RPMI7951 (cell line): ENCODE measurements at places on chromosomes 5 and 9.

GRCh38 chr9:136700304-136700703 lies 12.1 kb upstream of the DIPK1B start:
- peak; percentile 32 for DNase-seq

- DNase-seq = no peak
Measured at GRCh38 chr9:88312517-88313103, 75.6 kb upstream of the SPIN1 start.

DNA sequence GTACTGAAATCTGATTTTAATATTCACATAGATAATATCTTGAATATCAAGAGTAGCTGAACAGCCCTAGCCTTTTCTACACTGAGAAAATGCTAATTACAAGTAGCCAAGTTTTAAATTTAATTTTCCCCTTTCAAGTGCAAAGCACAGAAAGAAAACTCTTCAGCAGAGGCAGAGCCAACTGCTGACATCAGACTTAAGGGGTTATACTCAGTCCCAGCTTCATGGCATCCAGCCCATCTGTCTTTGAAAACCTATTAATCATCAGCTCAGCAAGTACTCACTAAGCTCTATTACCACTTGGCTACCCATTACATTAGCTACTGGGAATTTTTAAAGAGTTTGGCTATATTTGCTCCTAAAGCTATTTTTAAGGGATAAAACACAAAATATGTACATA lies 220.5 kb downstream of the SLC12A2 start:
- DNase-seq = peak; percentile 2

- no peak for DNase-seq
Measured at GRCh38 chr9:979983-980382, 3.5 kb downstream of the DMRT3 start.

GRCh38 chr5:68662804-68663307 lies 431.0 kb upstream of the SLC30A5 start:
- DNase-seq = no peak

DNA sequence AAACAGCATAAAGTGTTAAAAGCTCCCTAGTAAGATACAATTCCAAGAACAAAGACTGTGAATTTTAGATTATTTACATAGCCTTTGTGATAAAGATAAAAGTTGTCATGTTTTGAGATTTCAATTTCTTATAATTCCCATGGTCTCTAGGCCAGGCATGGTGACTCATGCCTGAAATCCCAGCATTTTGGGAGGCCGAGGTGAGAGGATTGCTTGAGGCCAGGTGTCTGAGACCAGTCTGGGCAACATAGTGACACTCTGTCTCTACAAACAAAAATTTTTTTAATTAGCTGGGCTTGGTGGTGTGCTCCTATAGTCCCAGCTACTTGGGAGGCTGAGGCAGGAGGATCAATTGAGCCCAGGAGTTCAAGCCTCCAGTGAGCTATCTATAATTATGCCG lies 48.1 kb downstream of the BDP1 start:
- no peak for DNase-seq

DNA sequence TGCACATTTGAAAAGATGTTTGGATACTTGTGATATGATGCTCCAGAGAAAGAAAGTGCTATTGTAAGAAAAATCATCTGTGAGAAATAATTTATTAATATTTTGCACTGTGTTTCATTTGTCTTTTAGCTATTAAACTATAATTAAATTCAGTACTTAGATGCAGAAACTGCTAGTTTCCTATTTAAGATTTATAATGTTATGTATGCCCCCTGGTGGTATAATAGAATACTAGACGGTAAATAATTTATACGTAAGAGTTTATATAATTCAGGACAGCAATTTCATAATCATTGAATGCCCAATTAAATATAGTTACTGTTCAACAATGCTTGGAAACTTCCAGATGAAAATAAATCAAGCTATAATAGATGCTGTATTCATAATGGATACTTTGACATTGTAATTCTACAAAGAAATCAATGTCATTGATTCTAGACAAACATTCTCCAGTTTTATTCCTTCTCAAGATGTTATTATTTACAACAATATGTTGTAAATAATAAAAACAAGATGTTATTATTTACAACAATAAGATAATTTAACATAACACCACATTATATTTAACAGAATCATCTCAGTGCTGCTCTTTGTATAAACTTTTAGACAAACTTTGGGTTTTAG lies 101.0 kb downstream of the TMEM232 start:
- peak; percentile 15 for DNase-seq

DNA sequence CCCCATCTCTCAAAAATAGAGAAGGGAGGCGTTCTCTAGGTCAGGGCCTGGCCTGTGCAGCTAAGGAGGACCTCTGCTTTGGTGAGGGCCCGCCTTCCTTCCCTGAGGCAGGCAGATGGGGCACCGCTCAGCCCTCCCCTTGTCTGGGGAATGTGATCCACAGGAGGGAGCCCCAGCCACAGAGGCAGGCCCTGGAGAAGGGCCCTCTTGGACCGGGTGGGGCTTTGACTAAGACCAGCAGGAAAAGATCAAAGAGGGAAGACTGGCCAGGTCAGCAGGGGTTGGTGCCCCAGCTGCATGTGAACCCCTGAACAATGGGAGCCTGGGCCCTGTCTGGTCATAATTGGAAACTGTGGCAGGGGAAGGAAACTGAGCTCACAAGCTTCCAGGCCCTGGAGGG lies 21.9 kb downstream of the PTPA start:
- DNase-seq = no peak

- peak; percentile 72 for DNase-seq
Measured at GRCh38 chr9:114487607-114488300, 17.5 kb downstream of the WHRN start.

- peak; percentile 61 for DNase-seq
Measured at GRCh38 chr5:143413958-143414669, 10.6 kb upstream of the NR3C1 start.

- no peak for DNase-seq
Measured at GRCh38 chr5:80502800-80503199, 14.9 kb downstream of the FAM151B start.

DNA sequence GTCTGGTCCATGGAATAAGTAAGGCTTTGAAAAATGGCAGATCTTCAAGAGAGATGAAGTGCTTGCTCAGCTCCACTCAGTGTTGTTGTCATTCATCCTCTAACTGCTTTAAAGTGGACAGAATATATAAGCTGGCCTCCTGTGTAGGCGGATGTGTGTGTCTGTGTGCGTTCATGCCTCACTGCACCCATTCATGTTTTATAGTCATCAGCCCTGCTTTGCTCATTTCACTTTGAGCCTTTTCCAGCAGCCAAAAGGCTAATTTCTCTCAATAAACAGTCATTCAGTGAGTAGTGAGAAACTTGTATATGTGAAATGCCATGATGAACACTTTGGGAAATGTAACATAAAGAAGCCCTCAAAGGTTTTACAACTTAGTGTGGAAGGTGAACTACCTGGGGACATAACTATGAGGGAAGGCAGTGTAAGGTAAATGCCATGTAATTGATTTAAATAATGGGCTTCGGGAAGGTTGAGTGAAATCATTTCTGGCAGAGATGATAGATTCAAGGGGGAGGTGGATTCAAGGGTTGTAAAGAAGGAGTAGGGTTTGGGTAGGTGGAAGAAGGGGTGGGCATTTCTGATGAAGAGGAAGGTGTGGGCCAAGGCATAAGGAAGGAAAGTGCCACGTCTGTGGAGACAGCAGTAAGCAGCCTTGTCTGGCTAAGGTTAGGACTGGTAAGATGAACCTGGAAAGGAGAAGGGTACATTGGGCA lies 15.7 kb downstream of the TTC23L start:
- DNase-seq = peak; percentile 10

DNA sequence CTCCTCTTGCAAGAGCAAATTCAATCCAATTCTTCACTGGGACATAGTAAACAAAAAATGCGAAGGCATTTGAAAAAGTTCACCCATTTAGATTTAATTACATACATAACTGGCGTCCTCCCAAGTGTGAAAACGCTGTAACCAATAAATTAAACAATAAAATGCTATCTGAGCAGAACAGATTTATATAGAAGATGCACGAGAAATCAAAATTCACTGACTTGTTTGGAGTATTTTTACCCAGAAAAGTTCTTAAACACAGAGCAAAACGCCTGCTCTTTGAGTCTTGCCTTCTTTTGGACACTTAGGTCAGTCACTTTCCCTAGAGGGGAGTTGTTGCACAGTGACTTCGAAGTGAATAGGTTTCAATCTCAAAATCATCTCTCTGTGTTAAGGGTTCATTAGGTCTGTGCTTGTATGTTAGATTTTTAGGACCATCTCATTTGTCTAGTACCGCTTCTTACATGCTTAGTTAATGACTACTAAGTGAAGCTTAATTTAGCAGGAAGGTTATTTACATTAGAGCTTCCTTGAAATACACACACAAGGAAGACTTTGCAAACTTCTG lies 1.9 kb downstream of the ALDH1A1 start:
- DNase-seq = no peak

DNA sequence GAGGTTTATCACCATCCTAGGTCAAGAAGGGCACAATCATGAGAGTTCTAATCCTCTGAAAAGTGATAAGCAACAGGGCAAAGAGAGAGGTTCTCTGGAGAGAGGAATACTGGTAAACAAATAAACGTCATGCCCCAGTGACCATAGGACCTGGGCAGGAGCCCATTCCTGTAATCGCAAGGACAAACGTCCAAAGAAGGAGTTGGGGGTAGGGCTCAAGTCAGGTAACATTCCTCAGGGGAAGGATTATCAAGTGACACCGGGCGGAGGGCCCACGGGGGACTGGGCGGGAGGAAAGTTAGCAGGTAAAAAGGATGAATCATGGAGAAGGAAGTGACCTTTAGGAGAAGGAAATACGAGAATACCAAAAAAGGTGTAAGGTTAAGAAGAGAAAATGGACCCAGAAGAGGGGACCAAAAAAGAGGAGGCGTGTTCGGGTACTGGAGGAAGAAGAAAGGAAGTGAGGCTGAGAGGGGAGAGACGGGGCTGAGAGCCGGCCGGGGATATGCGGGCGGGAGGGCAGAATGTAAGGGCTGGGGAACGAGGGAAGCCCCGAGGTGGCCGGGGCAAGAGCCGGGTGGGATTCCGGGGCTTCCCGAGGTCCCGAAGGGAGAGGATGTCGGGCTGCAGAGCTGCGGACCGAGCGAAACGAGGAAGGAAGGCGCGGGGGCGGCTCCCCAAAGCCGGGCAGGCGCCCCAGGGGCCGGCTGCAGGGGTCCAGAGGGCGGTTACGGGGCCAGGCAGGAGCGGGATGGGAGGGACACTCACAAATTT lies 583 bp downstream of the DIAPH1 start:
- peak; percentile 34 for DNase-seq

- no peak for DNase-seq
Measured at GRCh38 chr5:103109277-103109676, 10.7 kb downstream of the GIN1 start.

DNA sequence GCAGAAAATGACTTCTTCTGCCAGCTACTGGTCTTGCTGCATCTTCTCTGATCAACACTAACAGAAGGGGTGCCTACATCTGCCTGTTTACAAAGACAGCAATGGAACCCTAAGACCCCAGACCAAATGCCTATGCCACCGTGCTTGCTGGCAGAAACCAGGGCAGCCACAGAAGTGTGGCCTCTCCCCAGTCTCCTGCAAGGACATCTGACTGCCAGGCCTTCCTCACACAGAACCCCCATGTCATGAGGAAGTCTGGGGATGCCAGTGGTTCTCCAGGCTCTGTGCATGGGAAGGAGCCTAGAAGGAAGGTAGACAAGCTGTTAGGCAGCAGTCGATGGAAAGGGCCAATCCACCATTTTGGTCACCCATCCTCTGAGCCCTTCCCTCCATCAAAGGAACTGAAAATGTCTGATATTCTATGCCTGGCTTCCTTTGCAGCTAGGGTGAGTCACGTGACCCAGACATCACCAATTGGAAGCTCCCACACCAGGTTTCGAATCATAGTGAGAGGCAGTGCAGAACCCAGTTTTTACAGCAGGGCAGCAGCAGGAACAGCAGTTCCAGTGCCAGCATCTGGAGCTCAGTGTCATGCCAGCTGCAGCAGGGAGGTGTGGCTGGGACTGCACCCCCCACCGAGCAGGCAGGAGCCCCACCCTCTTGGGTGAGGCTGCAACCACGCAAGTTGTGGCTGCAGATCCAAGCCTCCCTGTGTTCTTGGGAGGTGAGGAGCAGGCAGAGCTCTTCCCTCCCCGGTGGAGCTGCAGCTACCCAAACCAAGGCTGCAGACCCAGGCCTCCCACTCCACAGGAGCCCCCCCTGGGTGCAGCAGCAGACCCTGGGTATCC lies 123.4 kb downstream of the OLFM1 start:
- DNase-seq = no peak

DNA sequence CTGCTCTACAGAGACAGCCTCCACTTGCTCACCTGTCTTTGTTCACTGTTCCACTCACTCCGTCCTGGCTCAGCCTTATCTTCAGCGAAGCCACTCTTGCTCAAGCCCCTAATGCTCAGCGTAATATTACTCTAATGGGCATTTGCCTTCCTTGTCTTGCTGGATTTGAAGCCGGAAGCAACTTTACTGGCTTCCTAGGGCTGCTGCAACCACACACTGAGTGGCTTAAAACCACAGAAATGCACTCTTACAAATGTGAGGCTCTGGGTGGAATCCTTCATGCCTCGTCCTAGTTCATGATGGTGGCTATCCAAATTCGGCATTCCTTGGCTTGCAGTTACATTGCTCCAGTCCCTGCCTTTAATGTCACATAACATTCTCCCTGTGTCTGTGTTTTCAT lies 85.5 kb upstream of the MARCHF11 start:
- peak; percentile 6 for DNase-seq

- no peak for DNase-seq
Measured at GRCh38 chr5:158233735-158234322, 374.9 kb upstream of the CLINT1 start.

DNA sequence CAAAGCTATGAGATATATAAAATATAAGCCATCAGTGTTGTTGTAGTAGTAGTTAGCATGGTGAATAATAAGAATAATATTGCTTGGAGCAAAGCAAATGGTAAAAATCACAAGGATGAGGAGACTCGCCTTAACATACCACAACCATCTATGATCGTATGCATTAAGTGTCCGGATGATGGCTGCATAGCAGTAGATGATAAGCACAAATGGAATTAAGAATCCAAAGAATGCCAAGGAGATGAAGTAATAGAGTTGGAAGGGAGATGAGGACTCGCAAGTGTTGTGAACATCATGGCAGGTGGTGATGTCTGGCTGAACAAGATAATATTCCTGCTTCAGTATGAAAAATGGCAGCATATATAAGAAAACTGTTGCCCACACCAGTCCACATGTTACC lies 5.5 kb downstream of the F2RL2 start:
- DNase-seq = no peak

- no peak for DNase-seq
Measured at GRCh38 chr5:177508221-177508611, 1.4 kb downstream of the DOK3 start.

DNA sequence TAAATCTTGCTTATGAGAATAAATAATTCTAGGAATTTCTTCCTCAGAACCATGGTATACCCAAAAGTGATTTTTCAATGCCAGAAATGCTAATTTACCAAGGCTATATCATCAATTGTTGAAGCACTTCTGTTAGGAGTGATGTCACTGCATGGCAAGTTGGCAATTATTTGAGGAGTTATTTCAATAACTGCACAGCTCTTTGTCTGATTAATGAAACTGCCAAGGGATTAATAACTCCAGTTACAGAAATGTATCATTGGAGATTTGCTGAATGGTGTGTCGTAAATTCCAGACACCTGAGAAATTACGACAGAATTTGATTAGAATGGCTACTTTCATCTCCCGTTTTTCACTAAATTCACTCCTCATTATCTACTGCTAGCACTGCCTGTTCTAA lies 182.6 kb upstream of the TYRP1 start:
- DNase-seq = no peak

- DNase-seq = peak; percentile 81
Measured at GRCh38 chr5:159849437-159850083, 66.7 kb upstream of the ADRA1B start.
